Fibroblast of skin of left quadriceps (primary cell): ENCODE measurements at places on chromosomes 5 and 9.

- no peak for DNase-seq
Observed at GRCh38 chr9:135821116-135821515, 86.2 kb downstream of the CAMSAP1 start.

DNA sequence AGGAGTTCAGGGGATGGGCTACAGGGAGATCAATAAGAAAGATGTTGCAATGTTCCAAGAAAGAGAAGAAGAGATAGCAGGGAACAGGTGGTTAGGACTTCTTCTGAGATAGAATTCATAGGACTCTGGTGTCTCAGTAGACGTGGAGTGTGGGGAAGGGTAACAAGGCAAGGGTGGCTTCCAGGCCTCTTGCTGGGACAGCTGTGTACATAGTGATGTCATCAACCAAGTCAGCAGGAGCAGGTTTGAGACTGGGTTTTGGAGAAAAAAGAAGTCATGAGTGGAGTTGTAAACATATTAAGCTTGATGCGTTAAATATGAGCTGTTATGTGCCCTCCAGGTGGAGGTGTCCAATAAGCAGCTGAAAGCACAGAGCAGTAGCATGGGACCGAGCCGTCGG is 211.8 kb upstream of the RASEF start:
- no peak for DNase-seq

DNA sequence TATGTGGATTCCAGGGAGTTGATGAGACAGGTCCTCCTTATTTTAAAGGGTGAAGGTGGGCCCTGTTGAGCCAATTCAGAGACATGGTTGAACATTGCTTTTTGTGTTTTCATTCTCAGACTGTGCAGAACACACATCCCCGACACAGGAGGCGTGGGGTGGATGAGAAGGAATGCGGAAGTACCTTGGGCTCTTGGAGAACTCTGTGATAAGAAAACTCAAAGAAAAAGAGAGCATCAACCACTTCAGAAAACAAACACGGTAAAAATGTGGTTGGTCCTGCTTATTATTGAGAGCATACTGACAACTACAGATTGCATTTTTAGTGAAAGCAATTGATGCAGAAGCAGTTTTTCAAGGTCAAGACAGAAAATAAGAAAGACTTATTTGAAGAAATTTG is 659.8 kb downstream of the IRX1 start:
- DNase-seq = no peak

GRCh38 chr5:143713047-143714003 is 98.6 kb upstream of the HMHB1 start:
- DNase-seq = no peak

- DNase-seq = no peak
Observed at GRCh38 chr5:96337048-96337781, 95.8 kb downstream of the PCSK1 start.

- no peak for DNase-seq
Observed at GRCh38 chr5:88480245-88480644, 211.6 kb upstream of the TMEM161B start.

DNA sequence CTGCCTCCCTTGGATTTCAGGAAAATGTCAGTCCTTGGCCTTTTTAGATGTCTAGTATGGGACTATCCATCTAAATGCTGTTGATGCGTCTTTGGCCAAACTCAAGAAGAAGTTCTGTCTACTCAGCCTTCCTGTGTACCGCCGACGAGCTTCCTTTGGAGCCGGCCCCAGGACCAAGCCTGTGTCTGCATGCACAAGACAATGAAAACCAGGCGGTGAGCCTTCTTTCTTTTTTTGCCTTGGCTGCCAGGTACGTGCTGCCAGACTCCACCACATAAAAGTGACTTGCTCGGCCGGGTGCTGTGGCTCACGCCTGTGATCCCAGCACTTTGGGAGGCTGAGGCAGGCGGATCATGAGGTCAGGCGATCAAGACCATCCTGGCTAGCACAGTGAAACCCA is 6.0 kb upstream of the NEURL1B start:
- DNase-seq = no peak

GRCh38 chr9:89941875-89942274 is 337.1 kb downstream of the GADD45G start:
- peak; percentile 88 for DNase-seq

DNA sequence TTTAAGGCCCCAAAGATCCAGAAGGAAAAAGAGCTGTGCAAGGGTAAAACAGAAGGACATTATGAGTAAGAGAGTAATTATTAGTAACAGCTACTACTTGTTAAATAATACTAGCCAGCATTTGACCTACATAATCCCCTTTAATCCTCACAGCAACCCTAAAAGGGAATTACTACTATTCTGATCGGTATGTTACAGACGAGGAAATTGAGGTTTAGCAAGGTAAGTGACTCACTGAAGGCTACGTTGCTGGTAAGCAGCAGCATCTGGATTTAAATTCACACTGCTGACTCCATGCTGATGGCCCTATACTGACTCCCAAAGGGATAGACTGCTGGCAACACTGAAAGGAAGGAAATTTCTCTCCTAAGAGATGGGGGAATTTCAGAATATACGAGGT is 3.7 kb upstream of the FSD1L start:
- DNase-seq = peak; percentile 49

DNA sequence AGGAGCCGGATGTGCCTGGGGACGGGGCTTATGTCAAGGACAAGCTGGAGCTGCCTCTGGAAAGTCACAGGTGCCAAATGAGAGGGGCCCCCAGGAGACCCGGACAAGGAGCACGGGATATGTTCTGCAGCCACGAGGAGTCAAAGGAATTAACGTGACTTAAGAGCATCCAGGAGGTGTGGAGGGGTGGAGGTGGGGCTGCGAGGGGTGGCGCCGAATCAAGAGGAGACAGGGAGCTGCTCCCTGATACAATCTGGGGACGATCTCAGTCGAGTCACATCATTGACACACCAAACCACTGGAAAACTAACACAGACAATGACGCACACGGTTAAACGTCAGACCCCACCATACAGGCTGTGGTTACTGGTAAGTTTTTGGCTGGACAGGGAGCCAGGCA is 10.4 kb downstream of the CCDC127 start:
- no peak for DNase-seq

DNA sequence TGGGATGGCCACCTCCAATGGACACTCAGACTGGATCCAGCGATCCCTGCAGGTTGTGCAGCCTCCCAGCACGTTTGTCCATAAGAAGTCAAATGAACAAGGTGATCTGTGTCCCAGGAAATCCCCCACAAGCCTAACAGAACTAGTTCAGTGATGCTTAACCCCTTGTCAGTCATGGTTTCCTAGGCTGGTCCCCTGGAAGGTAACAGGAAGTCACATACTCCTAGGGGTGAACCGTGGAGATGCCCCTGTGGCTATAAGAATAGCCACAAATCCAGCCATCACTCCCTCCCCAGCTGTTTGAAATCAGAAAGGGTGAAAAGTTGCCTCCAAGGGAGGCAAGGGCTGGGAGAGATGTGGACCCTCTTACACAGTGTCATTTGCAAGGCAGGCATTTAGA is 22.5 kb downstream of the PAX5 start:
- DNase-seq = no peak

DNA sequence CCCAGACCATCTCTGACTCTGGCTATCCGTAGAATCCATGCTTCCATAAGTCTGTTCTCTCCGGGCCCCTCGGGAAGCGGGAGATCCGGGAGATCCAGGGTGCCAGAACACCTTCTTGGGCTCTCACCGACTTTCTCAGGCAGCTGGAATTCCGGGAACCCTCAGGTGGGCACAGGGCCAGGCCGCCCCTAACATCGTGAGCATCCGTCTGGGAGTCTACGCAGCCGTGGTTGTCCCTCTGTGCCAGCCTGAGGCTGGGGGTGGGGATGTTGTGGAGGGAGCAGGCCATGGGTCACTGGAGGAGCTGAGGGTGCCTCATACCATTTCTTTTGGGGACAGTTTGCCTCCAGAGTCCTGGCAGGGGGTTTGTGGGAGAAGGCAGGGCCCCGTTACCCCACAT is 92.3 kb upstream of the COL5A1 start:
- no peak for DNase-seq

DNA sequence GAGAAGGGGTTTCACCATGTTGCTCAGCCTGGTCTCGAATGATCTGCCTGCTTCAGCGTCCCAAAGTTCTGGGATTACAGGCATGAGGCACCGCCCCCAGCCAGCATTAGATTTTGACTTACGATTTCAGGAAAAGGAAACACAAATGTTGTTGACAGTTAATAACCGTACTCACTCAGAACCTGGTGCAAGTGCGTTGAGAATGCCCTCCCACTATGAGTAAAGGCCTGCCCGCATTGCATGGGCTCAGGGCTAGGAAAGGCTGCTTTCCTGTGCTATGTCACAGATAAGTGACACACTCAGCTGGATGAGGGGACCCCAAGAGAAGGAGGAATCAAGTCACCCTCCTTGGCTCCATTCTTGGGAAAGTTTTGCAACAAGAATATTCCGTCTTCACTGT is 42.4 kb downstream of the NDST1 start:
- no peak for DNase-seq

DNA sequence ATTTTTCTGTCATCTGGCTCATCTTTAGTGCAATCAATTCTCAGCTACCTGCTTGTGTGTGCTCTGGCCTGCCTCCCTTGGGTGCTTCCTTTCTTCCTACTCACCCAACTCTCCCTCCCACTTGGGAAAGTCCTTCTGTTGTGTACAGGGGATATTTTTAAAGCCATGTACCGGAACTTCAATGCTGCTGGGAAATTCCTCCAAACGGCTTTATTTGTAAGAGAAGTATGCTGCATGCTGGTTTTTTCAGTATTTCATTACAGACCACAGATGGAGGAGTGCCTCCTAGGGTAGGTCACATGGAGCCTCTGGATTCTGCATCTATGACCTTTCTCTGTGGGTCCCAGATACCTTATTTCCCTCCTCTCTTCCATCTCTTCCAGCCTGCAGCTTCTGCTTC is 5.4 kb upstream of the HMHB1 start:
- DNase-seq = no peak

DNA sequence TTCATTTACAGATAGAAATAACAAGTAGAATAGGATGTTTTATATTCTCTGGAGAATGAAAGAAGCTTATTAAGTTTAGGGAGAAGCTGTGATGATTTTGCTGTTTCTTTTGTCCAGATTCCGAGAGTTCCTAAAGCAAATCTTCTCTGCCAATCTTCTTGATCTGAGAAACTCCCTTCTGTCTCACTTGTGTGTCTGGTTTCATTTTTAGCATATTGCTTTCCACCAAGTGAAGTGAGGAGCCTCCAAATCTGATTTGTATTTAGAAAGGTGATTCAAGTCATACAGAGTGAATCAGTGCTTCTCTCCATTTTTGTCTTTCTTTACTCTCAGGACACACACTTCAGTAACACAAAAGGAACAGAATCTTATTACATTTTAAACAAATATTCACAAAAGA is 48.4 kb downstream of the STX17 start:
- no peak for DNase-seq

GRCh38 chr9:90904706-90905478 is 103.3 kb downstream of the SYK start:
- no peak for DNase-seq

DNA sequence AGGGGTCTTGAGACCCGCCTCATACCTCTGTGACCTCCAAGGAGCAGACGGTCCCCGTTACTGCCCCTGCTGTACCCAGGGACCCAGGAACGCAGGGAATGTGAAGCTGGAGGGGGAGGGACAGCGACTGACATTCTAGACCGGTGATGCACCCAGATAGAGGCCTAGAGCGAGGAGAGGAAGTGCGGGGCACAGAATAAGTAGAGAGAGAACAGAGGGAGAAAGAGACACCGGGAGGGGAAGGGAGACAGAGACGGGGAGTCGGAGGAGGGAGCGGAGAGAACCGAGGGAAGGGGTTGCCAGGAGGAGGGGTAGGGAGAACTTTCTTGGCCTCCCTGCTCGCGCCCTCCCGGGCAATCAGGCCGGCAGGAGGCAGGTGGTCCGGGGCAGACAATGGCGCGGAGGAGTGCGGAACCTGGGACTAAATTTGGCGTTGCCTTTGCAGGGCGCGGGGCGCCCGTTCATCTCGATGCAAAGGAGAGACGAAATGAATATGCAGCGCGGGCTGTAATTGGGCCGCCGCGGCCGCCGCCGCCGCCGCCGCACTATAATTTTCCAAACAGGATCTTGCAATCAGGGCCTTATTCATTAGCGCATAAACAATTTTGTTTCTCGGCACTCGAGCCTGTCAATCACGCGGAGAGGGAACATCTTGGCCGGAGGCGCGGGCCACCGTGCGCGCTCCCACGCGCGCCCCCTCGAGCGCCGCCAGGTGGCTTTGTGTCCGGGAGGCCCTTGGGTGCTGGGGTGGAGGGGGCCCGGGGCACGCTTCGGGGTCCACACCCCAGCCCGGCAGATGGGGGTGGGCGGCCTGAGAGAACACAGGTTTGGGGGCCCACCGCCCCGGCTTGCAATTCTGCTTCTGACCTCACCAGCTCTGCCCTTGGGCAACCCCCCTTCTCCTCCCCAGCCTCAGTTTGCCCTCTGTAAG is 33.0 kb downstream of the NDUFA8 start:
- DNase-seq = peak; percentile 30

DNA sequence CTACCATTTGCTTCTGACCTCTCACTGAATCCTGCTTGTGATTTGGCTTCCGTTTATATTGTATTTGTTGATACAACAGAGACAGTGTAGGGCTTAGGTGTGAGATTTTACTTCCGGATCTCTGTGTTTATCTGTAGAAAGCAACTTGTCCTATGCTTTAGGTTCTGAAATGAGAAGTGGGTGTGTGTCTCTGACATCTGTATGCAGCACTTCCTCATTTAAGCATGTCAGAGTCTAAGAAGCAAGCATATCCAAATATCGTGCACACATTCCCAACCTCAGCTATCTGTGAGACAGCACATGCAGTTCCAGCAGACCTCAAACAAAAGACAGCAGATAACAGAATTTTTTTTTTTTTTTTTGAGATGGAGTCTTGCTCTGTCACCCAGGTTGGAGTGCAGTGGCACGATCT is 16.3 kb downstream of the KLF9 start:
- no peak for DNase-seq

GRCh38 chr9:17490110-17490509 is 88.8 kb upstream of the SH3GL2 start:
- no peak for DNase-seq
